ENCODE measurements at places on chromosomes 4 and X. TPM values are rescaled to one million over a fixed set of nuclear protein-coding genes. Genes with fewer than 3 reads are reported as not detected.

DNA sequence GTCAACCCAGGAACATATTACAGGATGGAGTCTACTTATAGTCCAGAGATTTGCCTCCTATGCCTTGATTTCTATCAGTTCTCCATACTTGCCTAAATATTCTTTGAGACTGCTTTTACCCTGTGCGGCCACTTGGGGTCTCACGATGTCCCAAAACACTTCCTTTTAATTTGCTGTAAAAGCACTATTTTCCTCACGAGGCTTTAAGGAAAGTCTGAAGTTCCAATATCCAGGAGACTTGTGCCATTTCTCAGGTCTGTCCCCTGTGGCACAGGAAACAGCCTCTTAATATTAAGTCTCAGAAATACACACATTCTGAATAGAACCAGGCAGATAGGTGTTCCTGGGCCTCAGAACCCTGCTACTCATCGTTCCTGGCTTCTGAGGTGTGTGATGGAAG, 142.9 kb downstream of the TMEM164 start:
- DNase-seq: no peak

DNA sequence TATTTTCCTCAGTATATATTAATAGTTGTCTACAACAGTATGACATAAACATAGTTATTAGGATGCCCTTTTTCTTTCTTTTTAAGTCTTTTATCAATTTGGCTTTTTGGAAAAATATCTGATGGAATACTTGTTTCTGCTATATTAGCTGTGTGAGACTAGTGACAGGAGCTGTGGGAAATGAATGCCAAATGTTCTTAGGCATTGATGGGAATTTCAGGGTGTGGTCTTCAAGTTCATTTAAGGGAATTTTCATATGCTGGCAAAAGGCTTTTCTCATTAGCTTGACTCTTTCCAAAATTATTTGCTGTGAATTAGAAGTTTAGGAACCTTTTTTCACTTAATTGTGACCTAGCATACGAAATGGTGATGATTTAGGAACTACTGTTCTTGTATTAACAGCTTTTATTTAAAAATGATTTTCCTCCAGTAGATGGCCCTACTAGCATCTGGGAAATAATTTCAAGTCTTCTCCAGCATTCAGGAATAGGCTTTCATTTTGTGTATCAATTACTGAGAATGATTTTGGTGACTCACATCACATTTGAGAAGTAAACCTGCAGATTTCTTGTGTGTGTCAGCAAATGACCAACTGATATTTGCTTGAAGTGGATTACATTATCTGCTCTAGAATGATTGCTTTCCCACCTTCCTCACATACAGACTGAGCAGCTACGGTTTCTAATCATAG, 70.9 kb downstream of the HTT start:
- DNase-seq: no peak

Gene CCNB3
- not detected for polyA plus RNA-seq

Gene SPANXA1
- not detected for polyA plus RNA-seq

DNA sequence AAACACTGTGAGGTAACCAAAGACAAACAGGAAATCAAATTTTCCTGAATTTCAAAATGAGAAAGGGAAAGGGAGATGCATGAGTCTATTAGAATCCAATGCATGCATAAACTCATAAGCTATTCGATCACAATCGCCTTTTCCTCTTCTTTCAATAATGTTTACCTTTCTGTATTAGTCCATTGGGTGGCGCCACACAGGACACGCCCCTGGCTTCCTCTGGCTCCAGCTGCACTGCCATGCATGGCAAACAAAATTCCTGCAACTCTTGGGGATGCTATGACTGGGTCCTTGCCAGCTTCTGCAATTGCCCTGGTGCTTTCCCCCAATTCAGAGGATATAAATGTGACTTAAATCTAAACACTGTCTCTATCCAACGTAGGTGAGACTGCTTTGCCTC, 424.5 kb upstream of the PCDH7 start:
- no peak for DNase-seq

DNA sequence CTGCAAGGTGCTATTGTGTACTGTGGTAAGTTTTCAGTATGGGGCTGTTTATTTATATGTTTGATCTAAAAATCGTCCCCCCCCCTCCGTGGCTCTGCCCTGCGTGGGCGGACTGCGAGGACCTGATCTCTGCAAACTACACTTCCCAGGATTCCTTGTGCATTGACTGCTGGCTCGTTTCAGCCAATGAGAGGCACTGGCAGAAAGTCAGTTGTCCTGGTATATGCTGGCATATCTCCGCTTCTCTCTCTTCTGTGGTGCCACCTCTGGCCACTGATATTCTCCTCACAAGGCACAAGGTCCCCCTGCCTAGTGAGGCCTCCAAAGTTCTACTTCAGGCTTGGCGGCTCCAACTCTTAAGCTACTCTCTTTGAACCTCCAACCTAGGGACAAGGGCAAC, 168.8 kb upstream of the ZFP42 start:
- no peak for DNase-seq

Gene QDPR
- 21.6 TPM for polyA plus RNA-seq

GRCh38 chr4:8310306-8310705, 40.8 kb downstream of the HTRA3 start:
- no peak for DNase-seq

DNA sequence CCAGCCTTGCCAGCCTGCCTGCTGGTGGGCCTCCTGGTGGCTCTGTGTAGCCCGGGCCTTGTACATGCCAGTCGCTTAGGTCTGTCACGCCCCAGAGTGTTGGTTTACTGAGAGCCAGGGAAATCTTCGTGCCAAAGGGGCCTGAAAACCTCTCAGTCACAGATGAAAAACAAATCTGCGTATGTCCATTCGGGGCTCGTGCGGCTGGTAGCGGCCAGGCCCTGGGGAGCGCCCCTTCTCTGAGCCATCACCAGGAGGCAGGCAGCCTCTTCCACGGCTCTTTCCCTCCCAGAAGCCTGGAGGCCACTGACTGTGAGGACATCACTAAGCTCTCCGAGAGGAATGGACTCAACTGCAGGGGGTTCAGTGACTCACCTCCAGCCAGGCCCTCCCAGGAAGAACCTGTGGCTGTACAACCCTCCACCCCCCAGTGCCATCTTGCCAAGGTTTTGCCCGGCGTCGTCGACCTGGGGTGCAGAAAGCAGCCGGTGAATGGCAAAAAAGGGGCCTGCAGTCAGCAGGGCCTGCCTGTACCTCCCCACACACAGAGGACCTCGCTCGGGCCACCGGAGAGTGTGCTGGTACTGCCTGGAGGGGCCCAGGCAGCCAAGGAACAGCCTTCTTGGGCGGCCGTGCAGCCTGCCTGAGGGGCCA, 162.2 kb downstream of the BCOR start:
- no peak for DNase-seq

- DNase-seq: no peak
Measured at GRCh38 chr4:158051401-158052235, 121.2 kb downstream of the GASK1B start.

GRCh38 chrX:43643201-43643600, 12.9 kb upstream of the MAOA start:
- DNase-seq: no peak

DNA sequence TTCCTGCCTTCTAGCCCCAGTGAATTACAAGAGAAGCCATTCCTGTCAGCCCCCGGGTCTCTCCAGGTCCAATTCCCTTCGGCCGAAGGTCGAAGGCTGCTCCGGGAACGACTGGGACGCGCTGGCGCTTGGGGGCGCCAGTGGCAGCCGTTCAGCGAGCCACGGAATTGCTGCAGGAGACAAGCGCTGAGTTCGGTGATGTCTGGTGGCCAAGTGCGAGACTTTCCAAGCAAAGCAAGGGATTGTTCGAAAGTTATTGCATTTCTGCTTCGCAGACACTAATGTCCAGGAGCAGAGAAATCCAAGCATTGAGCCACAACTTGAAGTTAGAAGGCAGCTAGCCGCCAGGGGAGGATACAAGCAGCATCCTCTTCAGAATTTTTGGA, 1.1 kb upstream of the DKK2 start:
- DNase-seq: peak; percentile 22

Gene ZNF157
- 0.03 TPM for polyA plus RNA-seq

Gene PAQR3
- polyA plus RNA-seq: 3.6 TPM

- DNase-seq: peak; percentile 75
Measured at GRCh38 chr4:113435893-113436292, 325.6 kb downstream of the CAMK2D start.

- no peak for DNase-seq
Measured at GRCh38 chr4:169209388-169209883, 61.3 kb downstream of the SH3RF1 start.

DNA sequence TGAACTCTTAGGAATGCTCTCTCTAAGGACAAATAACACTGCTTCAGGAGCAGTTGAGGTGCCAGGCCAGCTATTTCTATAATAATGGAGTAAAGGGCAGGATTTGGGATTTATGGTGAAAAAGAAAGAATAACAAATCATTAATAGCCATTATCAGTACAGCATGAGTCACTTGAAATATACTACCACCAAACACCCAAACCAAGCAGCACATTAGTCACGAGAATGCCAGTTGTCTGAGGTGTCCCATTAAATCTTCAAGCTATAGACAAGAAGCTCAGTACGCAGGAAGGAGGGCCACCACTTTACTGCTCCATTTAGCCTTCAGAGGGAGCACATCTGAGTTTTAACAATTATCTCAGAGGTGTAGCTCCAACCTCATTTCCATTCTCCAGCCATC, 106.8 kb upstream of the MAGEA10 start:
- no peak for DNase-seq

Gene PHEX
- not detected for polyA plus RNA-seq

Gene TRPC5OS
- polyA plus RNA-seq: not detected

Gene JCHAIN
- 1.1 TPM for polyA plus RNA-seq

Gene ART3
- 108 TPM for polyA plus RNA-seq

DNA sequence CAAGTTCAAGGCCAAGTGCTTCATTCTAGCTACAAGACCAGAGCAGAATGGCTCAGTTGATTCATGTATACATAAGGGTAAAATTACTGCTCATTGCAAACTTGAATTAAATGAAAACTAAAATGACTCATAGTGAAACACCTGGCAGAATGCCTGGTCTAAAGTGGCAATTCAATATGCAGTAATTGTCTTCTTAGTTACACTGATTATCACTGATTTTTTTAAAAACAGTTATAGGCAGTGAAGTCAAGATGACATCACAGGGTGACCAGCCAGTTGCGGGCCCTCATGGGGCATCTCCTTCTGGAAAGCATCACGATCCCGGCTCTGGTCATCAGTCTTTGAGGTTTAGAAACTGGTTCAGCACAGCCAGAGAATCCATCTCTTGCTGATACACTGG, 154.2 kb downstream of the RAB28 start:
- DNase-seq: no peak
